ENCODE measurements at places on chromosomes 7 and 10. TPM values are rescaled to one million over a fixed set of nuclear protein-coding genes. Genes with fewer than 3 reads are reported as not detected.
A peak's percentile ranks its signal among the peaks of the same experiment; 100 is the strongest.

- H3K27ac ChIP-seq: no peak overlapping the region
- H3K36me3 ChIP-seq: no peaks in the 10 kb centered on the region
- no peaks in the 10 kb centered on the region for H3K4me1 ChIP-seq
- no peaks in the 10 kb centered on the region for H3K27me3 ChIP-seq
- no peak for DNase-seq
- no peak overlapping the region for H3K4me3 ChIP-seq
Measured at GRCh38 chr10:121455377-121455776, 142.9 kb downstream of the FGFR2 start.

GRCh38 chr7:79506481-79506880 is 53.0 kb upstream of the MAGI2 start:
- DNase-seq: no peak
- no peaks in the 10 kb centered on the region for H3K27me3 ChIP-seq
- no peaks in the 10 kb centered on the region for H3K4me1 ChIP-seq
- no peak overlapping the region for H3K27ac ChIP-seq
- no peaks in the 10 kb centered on the region for H3K36me3 ChIP-seq
- no peak overlapping the region for H3K4me3 ChIP-seq

- no peak for DNase-seq
- H3K4me1 ChIP-seq: peaks cover 9% of the 10 kb centered on the region
- no peak overlapping the region for H3K27ac ChIP-seq
- H3K4me3 ChIP-seq: no peak overlapping the region
- H3K27me3 ChIP-seq: peaks cover 5% of the 10 kb centered on the region
Measured at GRCh38 chr10:49083261-49083660, 32.1 kb downstream of the VSTM4 start.

DNA sequence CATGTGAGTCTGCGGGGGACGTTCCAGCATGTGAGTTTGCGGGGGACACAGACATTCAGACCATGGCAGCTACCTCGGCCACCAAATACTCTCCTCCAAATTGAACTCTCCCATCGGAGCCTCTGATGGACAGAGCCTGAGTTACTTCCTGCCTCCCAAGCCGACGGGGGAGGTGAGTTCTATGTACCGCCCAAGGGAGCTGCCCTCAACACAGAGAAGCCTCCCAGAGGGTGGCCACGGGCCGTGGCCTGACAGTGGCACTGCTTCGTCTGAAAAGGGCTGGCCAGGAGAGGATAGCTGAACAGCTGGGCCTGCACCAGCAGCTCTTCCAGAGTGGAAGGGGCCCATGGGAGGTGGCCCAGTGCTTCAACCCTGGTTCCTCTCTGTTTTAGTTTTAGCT is 274.5 kb upstream of the PPP2R2D start:
- no peak overlapping the region for H3K27ac ChIP-seq
- H3K27me3 ChIP-seq: no peaks in the 10 kb centered on the region
- H3K36me3 ChIP-seq: no peaks in the 10 kb centered on the region
- no peak overlapping the region for H3K4me3 ChIP-seq

GRCh38 chr10:78502210-78502936 is 468.7 kb downstream of the RPS24 start:
- no peaks in the 10 kb centered on the region for H3K36me3 ChIP-seq
- no peak for DNase-seq
- H3K27me3 ChIP-seq: no peaks in the 10 kb centered on the region

GRCh38 chr7:24720283-24720682 is 37.0 kb downstream of the GSDME start:
- H3K4me3 ChIP-seq: no peak overlapping the region
- no peaks in the 10 kb centered on the region for H3K36me3 ChIP-seq
- no peak for DNase-seq
- no peak overlapping the region for H3K27ac ChIP-seq
- no peaks in the 10 kb centered on the region for H3K4me1 ChIP-seq

DNA sequence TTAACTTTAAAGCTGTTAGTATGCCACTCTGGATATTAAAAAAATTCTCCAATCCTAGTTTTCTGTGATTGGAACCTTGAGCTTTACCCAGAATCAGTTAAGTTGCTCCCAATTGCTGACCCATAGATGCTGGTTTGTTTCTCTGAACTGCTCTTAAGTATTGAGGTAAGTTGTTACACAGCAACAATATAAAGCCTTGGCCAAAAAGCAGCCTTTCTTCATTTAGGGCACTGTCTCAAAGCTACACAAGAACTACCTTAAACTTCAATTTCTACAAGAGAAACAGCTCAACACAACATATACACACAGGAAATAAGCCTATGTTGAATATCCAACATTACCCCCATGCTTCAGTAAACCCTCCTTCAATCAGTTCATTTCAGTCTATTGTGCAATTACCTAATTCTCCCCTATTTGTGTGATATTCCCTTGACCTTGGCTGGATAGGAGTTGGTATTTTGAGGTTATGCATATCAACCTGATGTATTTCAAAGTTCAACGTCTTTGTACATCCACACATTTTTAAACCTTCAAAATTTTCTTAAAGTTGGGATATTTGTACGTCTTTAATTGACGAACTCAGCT is 11.5 kb downstream of the HNRNPA2B1 start:
- no peak overlapping the region for H3K4me3 ChIP-seq
- H3K27ac ChIP-seq: no peak overlapping the region
- H3K27me3 ChIP-seq: no peaks in the 10 kb centered on the region
- H3K36me3 ChIP-seq: peaks cover 49% of the 10 kb centered on the region
- peaks cover 2% of the 10 kb centered on the region for H3K4me1 ChIP-seq
- no peak for DNase-seq

GRCh38 chr7:55094092-55094690 is 75.4 kb downstream of the EGFR start:
- peaks cover 50% of the 10 kb centered on the region for H3K4me1 ChIP-seq
- no peaks in the 10 kb centered on the region for H3K36me3 ChIP-seq
- H3K27ac ChIP-seq: peak overlapping the region; percentile 21
- H3K27me3 ChIP-seq: no peaks in the 10 kb centered on the region
- no peak overlapping the region for H3K4me3 ChIP-seq
- DNase-seq: peak; percentile 36

DNA sequence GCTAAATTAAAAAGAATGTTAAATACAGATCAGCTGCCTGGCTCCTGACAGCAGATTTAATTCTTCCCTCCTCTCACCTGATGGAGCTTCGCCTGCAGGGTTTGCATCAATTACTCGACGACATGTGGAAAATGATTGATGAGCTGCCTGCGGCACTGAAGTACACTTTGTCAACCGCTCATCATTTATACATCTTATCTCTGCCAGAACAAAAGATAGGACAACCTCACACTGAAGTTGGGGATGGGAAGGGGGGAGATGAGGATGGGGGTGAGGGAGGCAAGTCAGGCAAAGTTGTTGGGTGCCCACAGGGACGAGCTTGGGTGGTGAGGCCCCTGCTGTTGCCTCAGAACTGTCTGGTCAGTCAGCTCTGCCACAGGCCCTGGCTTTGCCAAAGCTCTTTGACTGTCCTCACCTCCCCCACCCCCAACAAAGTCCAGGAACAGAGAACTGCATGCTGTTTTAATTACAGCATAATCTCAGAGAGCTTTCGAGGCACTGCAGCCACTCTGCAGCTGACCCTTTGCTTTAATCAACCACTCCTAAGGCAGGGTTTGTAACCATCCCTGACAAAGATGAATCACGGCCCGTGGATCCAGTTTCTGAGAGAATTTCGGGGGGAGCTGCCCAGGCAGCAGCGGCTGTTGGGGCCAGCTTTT is 702.3 kb downstream of the LRMDA start:
- H3K27ac ChIP-seq: no peak overlapping the region
- no peaks in the 10 kb centered on the region for H3K27me3 ChIP-seq
- peaks cover 6% of the 10 kb centered on the region for H3K4me1 ChIP-seq
- H3K4me3 ChIP-seq: no peak overlapping the region
- H3K36me3 ChIP-seq: no peaks in the 10 kb centered on the region
- DNase-seq: no peak

DNA sequence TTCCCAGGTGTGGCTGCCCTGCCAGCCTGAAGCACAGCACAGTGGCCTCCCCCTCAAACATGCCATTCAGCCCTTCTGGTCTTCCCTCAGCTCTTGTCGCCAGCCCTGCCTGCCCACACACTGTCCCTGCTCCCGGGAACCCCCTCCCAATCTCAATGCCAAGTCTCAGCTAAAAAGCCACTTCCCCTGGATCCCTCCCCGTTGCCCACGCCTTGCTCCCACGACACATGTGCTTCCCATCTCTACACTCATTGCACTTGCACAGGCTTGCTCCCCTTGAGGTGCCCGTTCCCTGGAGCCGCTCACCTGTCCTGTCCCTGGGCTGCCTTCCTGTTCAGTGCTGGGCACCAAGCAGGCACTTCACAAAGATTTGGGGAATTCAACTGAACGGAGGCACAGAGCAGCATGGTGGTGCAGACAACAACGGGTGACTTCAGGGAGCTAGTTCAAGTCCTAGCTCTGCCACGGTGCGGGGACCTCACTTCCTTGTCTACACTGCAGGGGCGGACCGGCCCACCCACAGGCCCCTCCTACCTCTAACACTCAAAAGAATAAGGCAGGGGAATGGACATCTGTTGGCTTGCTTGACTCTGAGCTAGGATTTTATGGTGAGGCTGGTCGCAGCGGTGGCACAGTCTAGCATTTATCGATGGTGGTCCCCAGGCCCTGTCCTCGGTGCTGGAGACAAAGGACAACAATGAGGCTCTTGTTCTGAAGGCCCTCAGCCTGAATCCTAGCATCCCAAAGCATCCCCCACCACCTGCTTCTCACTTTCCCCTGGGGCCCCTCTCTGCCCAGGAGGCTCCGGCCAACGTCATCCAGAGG is 18.4 kb downstream of the RGS10 start:
- no peaks in the 10 kb centered on the region for H3K4me1 ChIP-seq
- H3K4me3 ChIP-seq: no peak overlapping the region
- H3K27me3 ChIP-seq: no peaks in the 10 kb centered on the region

- H3K4me1 ChIP-seq: no peaks in the 10 kb centered on the region
- H3K36me3 ChIP-seq: no peaks in the 10 kb centered on the region
- no peak for DNase-seq
- H3K27ac ChIP-seq: no peak overlapping the region
- no peaks in the 10 kb centered on the region for H3K27me3 ChIP-seq
- H3K4me3 ChIP-seq: no peak overlapping the region
Measured at GRCh38 chr7:113915956-113916355, 2.9 kb downstream of the PPP1R3A start.

GRCh38 chr10:106707657-106708056 is 456.8 kb downstream of the SORCS1 start:
- no peaks in the 10 kb centered on the region for H3K4me1 ChIP-seq
- peak; percentile 26 for DNase-seq
- H3K36me3 ChIP-seq: no peaks in the 10 kb centered on the region
- H3K4me3 ChIP-seq: no peak overlapping the region
- H3K27ac ChIP-seq: no peak overlapping the region
- H3K27me3 ChIP-seq: peaks cover 6% of the 10 kb centered on the region

DNA sequence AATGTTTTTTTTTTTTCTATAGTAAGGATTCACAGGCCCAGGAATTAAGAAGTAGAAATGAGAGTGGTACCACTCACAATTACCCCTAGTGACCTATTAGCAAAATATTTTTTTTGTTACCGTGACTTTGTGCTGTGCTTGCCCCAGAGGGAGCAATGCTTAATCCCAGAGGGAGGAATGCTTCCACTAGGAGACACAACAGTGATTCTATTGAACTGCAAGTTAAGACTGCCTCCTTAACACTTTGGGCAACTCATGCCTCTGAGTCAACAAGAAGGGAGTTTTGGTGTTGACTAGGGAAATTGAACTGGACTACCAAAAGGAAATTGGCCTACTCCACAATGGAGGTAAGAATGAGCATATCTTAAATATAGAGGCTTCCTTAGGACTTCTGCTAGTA is 17.2 kb upstream of the MEOX2 start:
- no peaks in the 10 kb centered on the region for H3K27me3 ChIP-seq
- no peak overlapping the region for H3K27ac ChIP-seq
- no peaks in the 10 kb centered on the region for H3K4me1 ChIP-seq
- no peak overlapping the region for H3K4me3 ChIP-seq

- H3K4me1 ChIP-seq: peaks cover 40% of the 10 kb centered on the region
- H3K27ac ChIP-seq: peak overlapping the region; percentile 47
- H3K36me3 ChIP-seq: no peaks in the 10 kb centered on the region
- H3K27me3 ChIP-seq: no peaks in the 10 kb centered on the region
- DNase-seq: peak; percentile 44
Measured at GRCh38 chr7:47636433-47637175, 54.7 kb upstream of the TNS3 start.

DNA sequence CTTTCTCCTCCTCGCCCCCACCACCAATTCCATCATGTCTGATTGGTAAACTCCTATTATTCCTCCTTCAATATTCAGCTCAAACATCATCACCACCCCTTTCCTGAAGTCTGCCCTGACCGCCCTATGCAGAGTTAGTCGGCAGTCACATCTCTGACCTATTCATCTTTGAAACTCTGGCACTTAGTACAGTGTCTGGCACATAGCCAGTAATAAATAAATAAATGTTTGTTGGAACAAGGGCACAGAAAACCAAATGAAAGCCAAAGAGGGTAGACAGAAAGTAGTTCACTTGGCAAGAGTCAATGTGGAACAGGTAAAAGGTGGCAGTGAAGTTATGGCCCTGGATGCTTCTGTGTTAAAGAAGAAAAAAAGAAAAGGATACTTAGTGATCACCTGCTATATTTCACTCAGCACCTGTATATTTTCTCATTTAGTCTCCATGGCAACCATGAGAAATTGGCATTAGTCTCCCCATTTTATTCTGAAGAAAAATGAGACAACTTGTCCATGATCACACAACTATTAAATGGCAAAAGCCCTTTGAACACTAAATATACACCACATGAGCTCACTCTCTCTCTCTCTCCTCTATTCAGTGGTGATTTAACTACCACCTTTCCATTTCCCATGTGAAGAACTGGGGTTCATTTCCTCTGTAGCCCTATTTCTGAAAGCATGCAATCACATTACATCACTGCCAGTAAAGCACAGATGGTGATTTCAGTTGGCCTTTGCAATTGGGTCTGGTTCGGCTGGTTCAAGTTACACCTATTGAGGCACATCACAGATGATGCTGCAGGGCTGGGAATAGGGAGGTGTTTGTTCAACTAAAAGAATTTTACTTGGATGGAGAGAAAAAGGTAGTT is 25.3 kb downstream of the CHCHD3 start:
- H3K4me1 ChIP-seq: no peaks in the 10 kb centered on the region
- no peak overlapping the region for H3K4me3 ChIP-seq
- no peaks in the 10 kb centered on the region for H3K27me3 ChIP-seq
- DNase-seq: no peak
- no peaks in the 10 kb centered on the region for H3K36me3 ChIP-seq

DNA sequence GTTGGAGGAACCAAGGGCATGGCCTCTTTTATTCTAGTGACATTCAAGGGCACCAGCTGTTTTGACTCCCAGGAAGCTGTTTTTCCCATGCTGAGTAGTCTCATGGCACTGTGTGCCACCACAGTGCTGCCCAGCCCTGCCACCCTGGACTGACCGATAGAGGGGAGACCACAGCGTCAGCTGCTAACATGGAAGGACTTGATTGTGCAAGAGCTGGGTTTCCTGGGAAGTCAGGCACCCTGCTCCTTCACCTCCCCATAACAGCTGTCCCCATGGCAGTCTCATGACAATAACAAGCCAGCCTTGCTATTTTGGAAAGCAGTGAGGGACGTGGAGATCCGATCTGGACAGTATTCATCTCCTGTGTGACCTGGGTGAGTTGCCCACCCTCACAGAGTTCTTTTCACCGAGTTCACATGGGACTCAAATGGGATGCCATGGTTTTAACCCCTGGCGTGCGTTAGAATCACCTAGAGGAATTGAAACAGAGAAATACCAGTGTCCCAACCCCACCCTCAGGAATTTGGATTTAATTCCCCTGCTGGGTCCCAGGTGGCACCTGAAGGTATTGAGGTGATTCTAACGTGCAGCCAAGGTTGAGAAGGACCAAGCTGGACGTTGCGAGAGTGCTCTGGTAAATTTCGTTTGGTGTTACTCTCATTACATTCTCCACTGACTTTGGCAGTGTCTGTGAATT is 174.8 kb downstream of the CELF2 start:
- no peaks in the 10 kb centered on the region for H3K36me3 ChIP-seq
- H3K4me3 ChIP-seq: no peak overlapping the region
- peak overlapping the region; percentile 49 for H3K27ac ChIP-seq
- no peaks in the 10 kb centered on the region for H3K4me1 ChIP-seq

IDI2 gene
- total RNA-seq: 0.18 TPM

PRRT4 gene
- 0.82 TPM for total RNA-seq

LIPN gene
- 0.34 TPM for total RNA-seq

CTAGE4 gene
- total RNA-seq: 8.2 TPM

GJC3 gene
- total RNA-seq: 0.31 TPM

GDF10 gene
- total RNA-seq: 34.7 TPM

Data from lung (tissue), 17 donors.